CD4-positive, alpha-beta memory T cell (primary cell): ENCODE measurements at places on chromosomes 11 and 22. TPM values are rescaled to one million over a fixed set of nuclear protein-coding genes. Genes with fewer than 3 reads are reported as not detected.

- DNase-seq: no peak
These were observed 6.3 kb downstream of the INPPL1 start for GRCh38 chr11:72230764-72231365.

- no peak for DNase-seq
These were observed 444 bp downstream of the CAVIN3 start for GRCh38 chr11:6319704-6320410.

DNA sequence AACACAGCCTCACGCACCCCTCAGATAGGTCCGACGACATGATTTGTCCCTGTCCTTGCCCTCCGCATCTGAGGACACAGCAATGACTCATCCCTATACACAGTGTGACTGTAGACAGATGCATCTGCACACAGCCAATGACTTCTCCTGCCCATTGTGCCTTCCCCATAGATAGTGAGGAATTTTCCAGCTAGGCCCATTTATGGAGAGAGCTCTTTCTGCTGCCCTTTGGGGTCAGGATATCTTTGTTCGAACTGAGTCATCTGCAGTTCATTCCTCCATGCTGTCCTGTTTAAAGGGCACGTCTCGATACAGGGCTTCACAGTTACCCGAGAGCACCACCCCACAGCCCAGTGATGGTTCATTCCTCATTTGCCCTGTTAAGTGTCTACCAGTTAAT is 96.7 kb downstream of the LARGE1 start:
- no peak for DNase-seq

Gene CNGA4
- 0.58 TPM for total RNA-seq

DNA sequence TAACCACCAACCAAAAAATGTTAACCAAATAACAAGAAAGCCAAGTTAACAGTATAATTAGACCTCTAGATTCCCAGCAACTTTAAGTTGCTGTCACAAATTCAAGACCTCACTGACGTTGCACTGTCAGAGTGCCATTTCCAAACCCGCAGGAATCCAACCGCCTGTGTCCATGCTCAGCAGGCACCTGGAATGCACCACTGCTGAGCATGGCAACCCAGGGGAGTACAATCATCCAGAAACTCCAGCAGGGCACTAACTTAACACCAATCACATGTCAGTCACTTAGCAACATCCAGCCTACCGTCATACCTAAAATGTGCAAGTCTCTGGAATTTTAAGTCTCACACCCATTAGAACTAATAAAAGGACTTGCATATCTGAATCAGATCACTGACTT is 48.8 kb downstream of the SMCO4 start:
- no peak for DNase-seq

Gene PIH1D2
- not detected for total RNA-seq

- DNase-seq: no peak
These were observed 20.6 kb upstream of the PRDM10 start for GRCh38 chr11:130023204-130023603.

Gene CACNA1I
- total RNA-seq: 57.8 TPM

GRCh38 chr11:2665526-2666400 is 34.0 kb downstream of the KCNQ1OT1 start:
- no peak for DNase-seq

Gene MACROD1
- 8.7 TPM for total RNA-seq

Gene NPAS4
- total RNA-seq: not detected

DNA sequence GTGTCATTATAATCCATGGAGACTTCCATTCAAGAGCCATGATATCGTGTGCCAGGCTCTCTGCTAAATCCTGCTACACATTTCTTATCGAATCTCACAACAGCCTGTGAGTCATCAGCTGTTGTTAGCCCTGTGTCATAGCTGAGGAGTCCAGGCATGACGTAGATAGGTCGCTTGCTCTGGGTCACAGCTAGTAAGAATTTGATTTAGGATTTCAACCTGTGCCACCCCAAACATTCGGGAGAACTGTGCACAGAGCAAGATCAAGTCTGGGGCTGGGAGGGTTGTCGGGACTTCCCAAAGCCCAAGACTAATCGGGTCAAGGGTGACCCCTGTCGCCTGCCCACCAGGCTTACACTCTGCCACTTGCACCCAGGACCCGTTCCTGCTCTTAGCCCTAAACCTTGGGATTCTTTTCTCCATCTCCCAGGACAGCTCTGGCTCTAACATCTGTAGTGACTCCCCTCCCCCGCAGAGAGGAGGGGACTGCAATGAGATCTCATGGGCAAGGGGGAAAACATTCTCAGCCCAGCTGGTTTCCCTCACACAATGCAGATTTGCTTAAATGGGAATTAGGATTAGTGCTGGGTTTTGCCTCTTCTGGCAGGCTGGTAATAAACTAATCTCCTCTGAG is 34.3 kb downstream of the TSPAN18 start:
- no peak for DNase-seq

DNA sequence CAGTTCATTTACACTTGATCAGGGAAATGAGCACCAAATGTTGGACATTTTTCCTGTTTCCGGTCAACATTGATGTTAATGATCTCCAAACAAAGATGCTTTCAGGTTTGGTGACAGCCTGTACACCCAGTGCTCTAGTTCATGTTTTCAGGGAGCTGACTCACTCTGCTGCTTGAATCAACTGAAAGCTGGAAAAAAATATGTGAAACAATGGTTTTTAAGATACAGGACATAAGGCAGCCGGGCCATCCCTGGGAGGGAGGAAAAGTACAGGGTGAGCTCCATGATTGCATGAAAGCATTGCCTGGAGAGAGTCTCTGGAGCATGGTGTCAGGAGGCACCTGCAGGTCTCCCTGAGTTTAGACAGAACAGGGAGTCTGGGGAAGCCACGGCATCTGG is 259.6 kb downstream of the TBC1D22A start:
- no peak for DNase-seq

- DNase-seq: no peak
These were observed 44.9 kb upstream of the DAGLA start for GRCh38 chr11:61635304-61635703.

DNA sequence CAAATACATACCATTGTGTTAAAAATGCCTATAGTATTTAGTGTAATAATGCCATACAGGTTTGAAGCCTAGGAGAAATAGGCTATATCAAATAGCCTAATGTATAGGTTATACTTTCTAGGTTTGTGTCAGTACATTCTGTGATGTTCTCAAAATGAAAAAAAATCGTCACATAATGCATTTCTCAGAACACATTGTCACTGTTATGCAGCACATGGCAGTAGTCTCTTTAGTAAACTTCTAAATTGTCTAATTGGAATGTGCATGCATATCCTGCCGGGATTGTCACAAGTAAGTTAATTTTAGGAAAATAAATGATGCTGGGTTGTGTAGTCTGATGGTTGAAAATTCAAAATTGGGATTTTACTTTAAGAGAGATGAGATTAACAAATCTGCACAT is 920.1 kb upstream of the CNTN5 start:
- no peak for DNase-seq
